Right forelimb (tissue), 1 donor: ENCODE measurements at places on chromosomes 16 and 17.

GRCh38 chr17:35116845-35117244 is 2.8 kb downstream of the RAD51D start:
- DNase-seq: no peak

- DNase-seq: peak; percentile 86
These were observed 118.0 kb upstream of the ZNF469 start for GRCh38 chr16:88264641-88265285.

DNA sequence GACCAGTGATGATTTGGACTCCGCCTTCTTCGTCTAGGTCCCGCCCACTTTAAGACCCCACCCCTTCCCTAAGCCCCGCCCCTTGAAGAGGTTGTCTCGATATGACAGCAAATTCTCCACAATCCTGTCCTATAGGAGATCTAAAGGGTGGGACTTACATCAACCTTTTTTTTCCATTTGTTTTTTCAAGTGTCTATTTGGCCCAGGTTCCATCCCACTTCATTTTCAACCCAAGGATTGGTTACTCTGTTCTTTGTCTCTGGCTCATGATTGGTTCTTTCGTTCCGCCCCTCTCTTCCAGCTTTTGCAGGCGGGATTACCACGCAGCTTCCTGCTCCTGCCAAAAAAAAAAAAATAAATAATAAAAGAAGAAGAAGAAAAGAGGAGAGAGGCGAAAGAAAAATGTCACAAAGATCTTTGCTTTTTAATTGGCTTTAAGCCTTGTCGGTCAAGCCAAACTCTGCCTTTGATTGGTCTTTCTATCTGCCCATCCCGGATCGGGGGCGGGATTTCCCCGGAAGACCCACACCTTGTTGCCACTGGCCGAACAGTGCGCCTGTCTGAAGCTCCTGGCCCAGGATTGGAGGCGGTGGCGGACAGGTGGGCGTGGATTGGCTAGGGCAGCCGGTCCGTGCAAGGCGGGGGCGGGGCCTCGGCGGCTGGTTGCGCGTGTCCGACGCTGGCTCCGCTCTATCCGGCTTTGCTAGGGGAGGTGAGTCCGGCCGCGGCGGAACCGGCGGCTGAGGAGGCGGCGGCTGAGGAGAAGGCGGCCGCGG is 1.2 kb upstream of the NLK start:
- peak; percentile 100 for DNase-seq

GRCh38 chr16:30077656-30078055 is 1.9 kb downstream of the PPP4C start:
- no peak for DNase-seq

DNA sequence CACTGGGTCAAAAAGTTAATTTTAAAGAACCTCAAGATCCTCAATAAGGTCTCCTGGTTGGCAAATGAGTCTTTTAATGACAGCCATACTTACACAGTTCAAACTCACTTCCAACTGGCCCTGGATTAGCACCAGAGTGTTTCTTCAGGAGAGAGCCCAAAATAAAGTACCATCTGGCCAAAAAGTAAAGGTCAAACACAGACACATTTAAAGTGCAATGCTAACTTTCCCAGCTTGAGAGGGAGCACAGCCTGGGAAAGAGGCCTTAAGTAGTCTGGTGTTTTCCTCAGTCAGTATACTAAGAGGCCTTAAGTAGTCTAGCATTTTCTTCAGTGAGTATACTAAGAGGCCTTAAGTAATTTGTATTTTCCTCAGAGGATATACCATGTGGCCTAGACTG is 46.6 kb upstream of the ERN1 start:
- DNase-seq: no peak
